ENCODE measurements at places on chromosomes 11 and 22.

DNA sequence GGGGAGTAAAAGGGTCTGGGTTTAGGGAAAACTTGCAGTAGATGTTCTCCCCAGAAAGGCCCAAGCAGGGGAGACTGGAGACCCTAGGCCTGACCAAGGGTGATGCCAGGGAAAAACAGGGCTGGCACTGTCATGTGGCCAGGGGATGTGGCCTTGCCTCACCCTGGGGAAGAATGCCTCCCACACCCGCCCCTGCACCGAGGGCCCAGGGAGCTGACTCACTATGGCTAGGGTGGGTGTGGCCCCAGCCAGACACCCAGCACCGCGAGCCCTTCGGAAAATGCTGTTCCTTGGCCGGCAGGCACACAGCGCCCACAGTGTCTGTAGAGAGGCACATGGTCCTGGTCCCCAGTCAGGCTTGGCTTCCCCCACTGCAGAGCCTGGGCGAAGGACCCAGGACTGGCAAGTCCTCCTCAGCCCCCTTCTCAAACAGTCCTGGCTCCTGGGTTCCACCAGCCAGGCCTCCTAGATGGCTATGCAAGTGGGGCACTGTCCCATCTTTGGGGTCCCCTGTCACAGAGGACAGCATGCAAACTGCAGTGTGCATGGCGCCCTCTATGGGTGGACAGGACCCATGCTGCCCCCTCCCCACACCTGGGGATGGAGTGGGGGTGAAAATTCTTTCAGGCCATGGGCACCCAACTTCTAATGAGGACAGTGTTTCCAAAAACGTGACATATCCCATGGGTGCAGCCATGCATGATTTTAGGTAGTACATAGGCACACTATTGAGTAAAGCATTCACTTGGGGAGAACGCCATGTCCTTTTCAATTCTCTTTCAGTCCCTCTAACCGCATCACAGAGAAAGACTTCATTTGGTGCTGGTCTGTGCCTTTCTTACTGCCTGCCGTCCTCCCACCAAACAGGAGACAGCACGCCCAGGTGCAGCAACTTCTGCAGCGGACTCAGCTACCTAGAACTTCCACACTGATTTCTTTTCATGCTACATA is 15.2 kb downstream of the TMPRSS5 start:
- peak; percentile 87 for DNase-seq

- DNase-seq: no peak
Measured at GRCh38 chr11:114256176-114256966, 39.8 kb upstream of the NNMT start.

GRCh38 chr11:1024597-1025409 is 11.7 kb downstream of the MUC6 start:
- no peak for DNase-seq

- DNase-seq: peak; percentile 80
Measured at GRCh38 chr11:8192016-8192895, 23.4 kb upstream of the RIC3 start.

GRCh38 chr11:93234602-93235207 is 36.9 kb upstream of the SLC36A4 start:
- peak; percentile 16 for DNase-seq

GRCh38 chr11:35166369-35167360 is 27.7 kb downstream of the CD44 start:
- peak; percentile 44 for DNase-seq

DNA sequence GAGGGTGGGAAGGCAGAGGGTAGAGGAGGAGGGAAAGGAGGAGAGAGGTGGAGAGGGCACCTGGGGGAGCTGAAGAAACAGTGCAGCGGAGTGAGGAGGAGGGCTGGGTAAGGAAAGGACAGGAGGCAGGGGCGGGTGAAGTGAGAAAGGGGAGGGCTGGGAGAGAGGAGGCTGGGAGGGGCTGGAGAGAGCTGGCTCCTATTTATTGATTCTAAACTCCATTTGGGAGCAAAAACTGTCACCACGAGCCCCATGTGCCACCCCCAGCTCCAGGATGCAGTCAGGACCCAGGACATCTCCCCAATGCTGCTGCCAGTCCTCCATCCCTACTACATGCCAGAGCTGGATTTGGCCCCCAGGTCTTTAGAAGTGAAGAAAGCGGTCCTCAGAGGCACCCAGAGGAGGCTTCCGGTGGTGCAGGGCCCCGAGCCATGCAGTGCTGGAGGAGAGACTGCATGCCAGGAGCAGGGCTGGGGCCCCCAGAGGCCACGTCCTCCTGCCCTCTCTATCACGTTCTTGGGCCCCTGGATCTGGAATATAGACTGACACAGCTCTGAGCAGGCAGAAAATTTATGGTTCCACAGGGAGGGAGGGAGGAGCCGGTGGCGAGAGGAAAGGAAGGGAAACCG is 53.7 kb downstream of the SLC22A12 start:
- no peak for DNase-seq

GRCh38 chr11:134685793-134686380 is 273.8 kb upstream of the B3GAT1 start:
- DNase-seq: no peak

- DNase-seq: no peak
Measured at GRCh38 chr22:42934338-42934737, 77.3 kb upstream of the ARFGAP3 start.

- no peak for DNase-seq
Measured at GRCh38 chr11:1854949-1855885, 2.3 kb downstream of the LSP1 start.

- no peak for DNase-seq
Measured at GRCh38 chr22:39449708-39450107, 7.1 kb upstream of the MGAT3 start.
